ENCODE measurements at places on chromosomes 5 and 9. TPM values are rescaled to one million over a fixed set of nuclear protein-coding genes. Genes with fewer than 3 reads are reported as not detected.

DNA sequence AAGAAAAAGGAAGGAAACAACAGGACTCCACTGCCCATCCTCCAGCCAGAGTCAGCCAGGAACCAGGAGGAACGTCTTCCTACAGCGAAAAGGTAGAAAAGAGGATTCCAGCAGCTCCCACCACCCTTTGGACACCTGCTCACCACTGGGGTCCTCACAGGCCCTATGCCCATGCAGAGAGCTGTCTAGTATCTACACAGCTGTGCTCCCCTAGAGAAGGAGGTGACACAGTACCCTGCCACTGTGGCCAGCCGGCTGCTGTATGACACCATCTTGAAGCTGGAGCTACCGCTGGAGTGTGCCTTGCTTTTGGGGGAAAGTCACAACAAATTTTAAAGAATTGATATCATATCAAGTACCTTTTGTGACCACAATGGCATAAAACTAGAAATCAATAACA, 92.6 kb downstream of the GTF3C4 start:
- DNase-seq: no peak

DNA sequence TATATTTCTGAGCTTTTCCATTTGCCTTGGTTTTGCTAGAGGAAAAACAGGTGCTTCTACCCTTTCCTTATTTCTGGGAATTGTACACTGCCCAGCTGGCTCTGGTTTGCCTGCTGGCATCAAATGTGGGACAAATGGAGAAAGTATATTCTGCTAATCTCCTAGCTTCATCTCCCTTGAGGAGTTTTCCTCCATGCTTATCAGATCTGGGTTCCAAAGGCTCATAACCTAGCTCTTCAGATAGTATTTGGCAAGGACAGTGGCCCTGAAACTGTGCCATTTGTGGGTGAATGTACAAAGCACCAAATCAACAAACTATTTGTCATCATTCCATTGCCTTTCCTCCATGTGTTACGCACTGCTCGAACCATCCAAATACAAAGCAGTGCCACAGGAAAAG, 16.2 kb downstream of the PRLR start:
- DNase-seq: no peak

The CER1 gene
- total RNA-seq: 0.74 TPM

The DOCK8 gene
- total RNA-seq: 12.5 TPM

DNA sequence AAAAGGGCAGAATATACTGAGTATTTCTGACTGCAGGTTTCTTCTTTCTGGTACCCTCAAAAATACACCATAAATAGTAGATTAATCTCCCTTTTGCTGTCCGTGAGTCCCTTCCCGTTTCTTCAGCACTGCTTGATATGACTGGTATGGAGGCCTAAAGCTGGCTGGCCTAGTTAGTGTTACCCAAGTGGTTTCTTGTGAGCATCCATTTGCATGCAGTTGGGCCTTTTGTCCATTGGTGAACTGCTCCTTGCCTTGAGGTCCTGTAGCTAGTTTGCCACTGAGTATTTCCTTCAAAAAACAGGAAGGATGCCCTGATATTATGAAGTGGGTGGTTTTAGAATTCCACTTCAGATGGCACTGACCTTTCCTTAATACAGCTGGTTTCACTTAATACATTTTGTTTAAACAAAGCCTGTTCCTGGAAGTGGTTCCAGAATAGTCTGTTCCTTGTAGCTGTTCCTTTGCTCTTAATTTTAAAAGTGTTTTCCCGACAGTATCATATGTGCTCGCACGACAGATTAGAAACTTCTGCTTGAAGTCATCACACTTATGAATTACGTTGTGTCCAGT, 40.0 kb upstream of the ABL1 start:
- no peak for DNase-seq

DNA sequence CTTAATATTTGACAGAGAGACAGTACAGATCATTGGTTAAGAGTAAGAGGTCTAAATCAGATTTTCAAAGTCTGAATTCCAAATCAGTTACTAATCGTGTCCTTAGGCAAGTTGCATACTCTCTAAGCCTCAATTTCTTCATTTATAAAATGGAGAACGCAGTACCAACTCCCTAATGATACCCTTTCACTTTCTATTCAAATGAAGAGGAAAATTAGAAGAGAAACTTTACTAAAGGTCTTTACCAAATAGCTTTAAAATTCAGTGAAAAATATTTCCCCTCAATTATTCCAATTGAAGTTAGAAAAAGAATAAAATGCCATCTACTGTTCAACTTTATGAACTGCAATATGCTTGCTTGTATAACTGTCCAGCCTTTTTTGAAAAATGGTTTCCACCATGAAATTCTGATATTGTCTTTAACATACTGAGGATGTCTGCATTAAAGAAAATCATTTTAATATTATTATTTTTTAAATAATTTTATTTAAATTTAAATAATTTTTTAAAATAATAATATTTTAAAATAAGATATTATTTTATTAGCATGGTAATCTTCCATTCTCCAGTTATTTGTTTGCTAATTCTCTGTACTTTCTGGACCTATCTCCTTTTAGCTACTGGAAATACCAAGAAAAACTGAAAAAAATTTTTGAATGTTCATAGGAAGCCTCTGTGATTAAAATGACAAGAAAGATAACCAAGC, 36.0 kb downstream of the POC5 start:
- no peak for DNase-seq

The SDHA gene
- total RNA-seq: 58.3 TPM

DNA sequence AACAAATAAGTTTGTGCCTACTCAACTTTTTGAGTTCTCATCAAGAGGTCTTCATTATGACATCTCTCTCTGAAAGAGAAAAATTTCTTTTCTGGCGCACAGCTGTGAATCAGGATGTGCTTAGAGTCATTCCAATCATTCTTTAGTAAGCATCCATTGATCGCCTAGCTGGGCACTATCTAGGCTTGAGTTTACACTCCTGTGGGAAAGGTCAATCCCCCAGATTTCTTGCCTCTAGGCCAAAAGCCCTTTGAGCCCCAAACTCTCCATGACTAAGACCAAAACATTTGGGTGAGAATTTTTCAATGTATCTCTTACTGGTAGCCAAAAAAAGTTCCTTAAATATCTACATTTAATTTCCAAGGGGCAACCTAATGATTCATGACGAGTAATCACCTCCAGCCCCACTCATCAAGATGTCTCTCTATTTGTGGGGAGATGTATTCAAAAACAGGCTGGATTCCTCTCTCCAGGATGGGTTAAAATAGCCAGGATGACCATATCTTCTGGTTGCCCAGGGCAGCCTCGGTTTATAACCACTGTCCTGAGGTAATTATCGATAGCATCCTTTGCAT, 101.7 kb downstream of the GNA14 start:
- DNase-seq: no peak

- no peak for DNase-seq
Measured at GRCh38 chr5:138448481-138449398, 9.9 kb downstream of the REEP2 start.

The SLC36A3 gene
- not detected for total RNA-seq

DNA sequence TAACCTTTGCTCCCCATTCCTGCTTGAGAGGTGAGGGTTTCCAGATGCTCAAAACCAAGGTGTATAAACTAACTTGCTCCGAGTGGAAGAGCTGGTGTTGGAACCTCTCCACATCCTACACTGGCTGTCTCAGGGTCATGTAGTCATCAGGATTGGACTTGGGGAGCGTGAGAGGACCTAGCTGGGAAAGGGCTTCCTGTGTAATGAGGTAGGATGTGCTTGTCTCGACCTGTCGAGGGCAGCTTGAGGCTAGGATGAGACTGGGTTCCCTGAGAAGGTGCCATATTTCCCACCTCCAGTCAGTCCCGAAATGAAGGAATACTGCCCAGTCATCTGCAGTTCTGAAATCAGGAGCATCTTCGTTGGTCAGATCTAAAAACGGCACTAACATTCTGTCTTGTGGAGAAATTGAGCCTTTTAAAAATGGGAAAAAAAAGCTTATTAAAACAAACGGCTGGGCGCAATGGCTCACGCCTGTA, 1.3 kb downstream of the CCNI2 start:
- no peak for DNase-seq

- no peak for DNase-seq
Measured at GRCh38 chr9:37426846-37427245, 4.3 kb downstream of the GRHPR start.

DNA sequence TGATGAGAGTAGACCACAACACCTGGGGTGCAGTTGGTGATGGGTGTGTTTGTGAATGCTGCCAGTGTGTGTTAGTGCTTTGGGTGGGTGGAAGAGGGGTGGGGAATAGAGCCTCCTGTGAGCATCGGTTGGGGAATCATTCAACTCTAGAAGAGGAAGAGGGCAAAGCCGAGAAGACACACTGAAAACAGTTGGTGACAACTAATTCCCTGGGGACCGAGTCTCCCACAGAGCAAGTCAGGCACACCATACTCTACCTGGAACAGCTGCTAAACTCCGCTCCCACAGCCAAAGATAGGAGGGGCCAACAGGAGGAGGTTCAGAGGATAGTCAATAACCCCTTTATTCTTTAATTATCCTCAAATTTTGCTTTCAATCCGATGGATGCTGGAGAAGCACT, 1.6 kb upstream of the ARHGEF39 start:
- DNase-seq: no peak

The LCN10 gene
- total RNA-seq: not detected

- DNase-seq: no peak
Measured at GRCh38 chr5:945691-946551, 53.2 kb downstream of the TRIP13 start.

GRCh38 chr5:67077296-67077695, 119.3 kb downstream of the CD180 start:
- DNase-seq: no peak

- no peak for DNase-seq
Measured at GRCh38 chr5:119501671-119502179, 49.4 kb downstream of the HSD17B4 start.

GRCh38 chr9:123087359-123087888, 54.0 kb downstream of the GPR21 start:
- DNase-seq: no peak

GRCh38 chr9:23598994-23599393, 227.0 kb downstream of the ELAVL2 start:
- DNase-seq: peak; percentile 29

GRCh38 chr9:136713550-136713949, 1.2 kb downstream of the DIPK1B start:
- DNase-seq: no peak

The GARIN3 gene
- total RNA-seq: not detected

DNA sequence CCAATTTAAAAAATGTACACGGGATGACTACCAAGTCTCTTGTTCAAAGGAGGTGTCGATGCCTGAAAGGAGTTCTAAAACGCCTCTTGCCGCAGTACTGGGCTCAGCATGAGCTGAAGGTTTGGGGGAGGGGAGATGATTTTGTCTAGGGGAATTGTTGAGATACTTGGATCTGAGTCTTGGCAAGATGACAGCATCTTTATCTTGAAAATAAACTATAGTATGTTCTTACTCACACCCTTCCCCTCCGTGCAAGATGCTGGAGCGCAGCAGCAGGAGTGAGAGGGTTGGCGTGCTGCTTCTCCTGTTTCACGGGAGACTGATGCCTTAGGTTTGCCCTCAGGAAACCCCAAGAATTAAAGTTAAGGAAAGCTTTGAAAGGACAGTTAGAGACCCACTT, 47.3 kb downstream of the FAM78A start:
- DNase-seq: no peak

GRCh38 chr9:11735391-11735790, 957.8 kb upstream of the TYRP1 start:
- no peak for DNase-seq

The ADAM19 gene
- total RNA-seq: 49.8 TPM

- no peak for DNase-seq
Measured at GRCh38 chr5:81895307-81895706, 76.5 kb upstream of the ATG10 start.

The PCDHB10 gene
- total RNA-seq: 5.0 TPM

- no peak for DNase-seq
Measured at GRCh38 chr5:95842854-95843544, 20.5 kb upstream of the GLRX start.

DNA sequence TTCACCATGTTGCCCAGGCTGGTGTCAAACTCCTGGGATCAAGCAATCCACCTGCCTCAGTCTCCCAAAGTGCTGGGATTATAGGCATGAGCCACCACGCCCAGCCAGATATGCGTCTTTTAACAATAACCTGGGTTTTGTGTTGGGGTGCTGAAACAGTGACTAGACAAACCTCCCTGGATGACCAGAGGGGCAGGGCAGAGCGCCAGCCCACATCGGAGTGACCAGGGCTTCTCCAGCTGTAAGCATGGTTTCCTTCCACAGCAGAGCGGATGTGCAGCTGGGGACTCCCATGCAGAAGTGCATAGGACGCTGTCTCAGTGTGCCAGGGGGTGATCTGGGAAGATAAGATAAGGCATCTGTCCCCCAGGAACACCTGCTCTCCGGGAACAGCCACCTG, 244.9 kb downstream of the IRX2 start:
- DNase-seq: no peak

DNA sequence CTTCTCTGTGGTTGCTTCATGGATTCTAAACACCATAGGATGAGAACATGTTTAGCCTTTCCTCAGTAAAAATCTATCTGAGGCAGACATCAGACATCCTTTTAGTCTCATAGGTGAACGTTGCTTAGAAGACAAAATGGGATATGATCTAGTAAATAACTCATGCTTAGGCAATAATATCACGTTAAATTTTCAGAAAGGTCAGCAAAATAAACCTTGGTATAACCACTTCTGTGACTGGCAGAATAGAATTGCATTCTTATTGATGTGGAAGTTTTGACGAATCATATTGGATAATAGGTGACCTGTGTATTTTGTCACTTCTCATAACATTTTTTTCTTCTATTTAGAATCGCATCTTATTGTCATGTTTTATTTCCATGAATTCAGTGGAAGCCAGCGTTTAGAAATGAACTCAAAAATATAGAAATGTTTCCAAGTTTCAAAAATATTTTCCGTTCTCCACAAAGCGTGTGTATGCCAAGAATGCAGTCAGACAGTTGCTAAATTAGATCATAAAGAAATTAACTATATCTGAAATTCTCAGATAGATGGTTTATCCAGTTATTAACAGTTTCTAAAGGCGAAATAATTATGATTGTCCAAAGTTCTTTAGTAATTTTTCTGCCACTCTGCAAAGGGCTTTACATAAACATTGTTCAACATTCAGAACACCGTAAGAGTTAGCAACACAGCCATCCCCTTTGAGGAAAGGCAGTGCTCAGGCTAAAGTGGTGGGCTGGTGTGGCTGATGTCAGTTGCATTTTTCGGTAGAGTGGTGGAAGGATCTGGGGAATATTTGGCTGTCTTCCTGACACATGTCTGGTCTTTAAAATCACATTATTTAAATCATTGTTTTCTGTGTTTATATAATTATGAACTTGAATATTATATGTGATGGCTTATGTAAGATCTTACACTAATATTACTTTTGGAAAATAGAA, 827.2 kb downstream of the MTRR start:
- no peak for DNase-seq

- DNase-seq: no peak
Measured at GRCh38 chr9:137428841-137429545, 5.8 kb downstream of the NOXA1 start.

The CHSY3 gene
- 23.4 TPM for total RNA-seq

- no peak for DNase-seq
Measured at GRCh38 chr9:79054500-79054899, 517.3 kb upstream of the TLE4 start.

GRCh38 chr9:17802249-17802857, 223.5 kb downstream of the SH3GL2 start:
- DNase-seq: no peak

GRCh38 chr9:114516913-114517312, 11.6 kb upstream of the WHRN start:
- no peak for DNase-seq

The CATSPER3 gene
- total RNA-seq: not detected
